Omental fat pad (tissue), 4 donors: ENCODE measurements at places on chromosomes 12 and 14. TPM values are rescaled to one million over a fixed set of nuclear protein-coding genes. Genes with fewer than 3 reads are reported as not detected.

Gene P2RX2
- 2.8 TPM for total RNA-seq

Gene KRT4
- not detected for total RNA-seq

Gene SAV1
- 37.7 TPM for total RNA-seq

Gene FAM181A
- not detected for total RNA-seq

Gene KLHL42
- total RNA-seq, result 24.0 TPM

Gene FSCB
- total RNA-seq, result 0.19 TPM

Gene OGFOD2
- total RNA-seq, result 4.8 TPM

Gene ERBB3
- total RNA-seq, result 7.6 TPM

Gene CIROP
- 0.25 TPM for total RNA-seq

Gene SLCO1A2
- total RNA-seq, result not detected

Gene SDS
- total RNA-seq, result 4.3 TPM

Gene TAS2R31
- total RNA-seq, result 4.3 TPM

Gene NFE2
- 2.6 TPM for total RNA-seq

Gene ISCA2
- total RNA-seq, result 7.0 TPM

DNA sequence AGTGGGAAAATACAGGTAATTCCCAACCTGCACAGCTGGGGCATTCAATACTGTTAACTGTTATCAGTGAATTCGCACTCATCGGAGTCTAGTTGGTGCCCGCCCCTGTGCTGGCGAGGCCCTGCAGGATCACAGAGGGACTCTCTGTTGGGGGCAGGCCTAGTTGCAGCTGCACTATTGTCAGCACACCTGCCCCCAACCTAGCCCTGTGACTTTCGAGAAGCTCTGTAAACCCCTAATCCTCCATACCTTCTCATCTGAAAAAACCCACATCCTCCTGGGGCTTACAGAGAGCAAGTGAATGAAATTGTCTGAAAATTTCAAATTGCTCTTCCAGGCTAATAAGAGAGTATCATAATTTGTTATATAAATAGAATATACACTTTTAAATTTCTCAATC lies 132.2 kb upstream of the NUDT4 start:
- no peak for DNase-seq

GRCh38 chr14:101862711-101863110 lies 101.2 kb downstream of the PPP2R5C start:
- DNase-seq, result no peak

DNA sequence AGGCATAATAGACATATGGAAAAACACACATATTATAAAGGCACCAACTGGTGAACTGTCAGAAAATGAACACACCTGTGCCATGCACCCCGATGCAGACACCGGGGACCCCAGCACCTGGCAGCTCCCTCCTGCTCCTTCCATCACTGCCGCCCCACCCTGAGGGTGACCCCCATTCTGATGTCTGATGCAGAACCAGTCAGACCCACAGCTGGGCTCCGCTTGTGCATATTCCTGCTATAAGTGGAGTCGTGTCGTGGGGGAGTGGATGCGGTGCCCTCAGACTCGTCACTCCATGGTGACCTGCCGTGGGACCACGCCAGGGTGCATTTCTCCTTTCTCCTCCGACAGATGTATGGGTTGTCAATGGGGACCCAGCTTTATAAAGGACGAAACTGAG lies 45.7 kb upstream of the MEG3 start:
- no peak for DNase-seq

DNA sequence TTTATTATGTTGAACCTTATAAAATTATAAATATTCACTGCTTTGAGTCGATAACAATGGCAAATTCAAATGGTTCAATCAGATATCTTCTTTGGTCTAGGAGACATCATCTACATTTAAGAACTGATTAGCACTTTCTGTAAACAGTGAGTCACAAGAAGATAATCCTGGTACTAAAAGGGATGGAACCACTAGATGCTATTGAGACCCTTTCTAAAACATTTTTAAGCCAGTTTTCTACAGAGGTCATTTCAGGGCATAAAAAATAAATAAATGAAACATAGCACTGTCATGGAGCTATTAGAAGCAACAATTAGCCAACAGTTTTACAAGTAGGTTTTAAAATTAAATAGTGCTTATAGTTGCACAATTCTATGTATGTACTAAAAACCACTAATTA lies 212.2 kb downstream of the DUSP6 start:
- no peak for DNase-seq

GRCh38 chr14:83994020-83994419 lies 1535.9 kb upstream of the FLRT2 start:
- no peak for DNase-seq

GRCh38 chr12:77553976-77554619 lies 276.6 kb upstream of the NAV3 start:
- DNase-seq, result no peak

GRCh38 chr14:20380681-20381080 lies 32.6 kb downstream of the TEP1 start:
- no peak for DNase-seq

GRCh38 chr14:58638231-58639197 lies 752 bp downstream of the DACT1 start:
- no peak for DNase-seq

DNA sequence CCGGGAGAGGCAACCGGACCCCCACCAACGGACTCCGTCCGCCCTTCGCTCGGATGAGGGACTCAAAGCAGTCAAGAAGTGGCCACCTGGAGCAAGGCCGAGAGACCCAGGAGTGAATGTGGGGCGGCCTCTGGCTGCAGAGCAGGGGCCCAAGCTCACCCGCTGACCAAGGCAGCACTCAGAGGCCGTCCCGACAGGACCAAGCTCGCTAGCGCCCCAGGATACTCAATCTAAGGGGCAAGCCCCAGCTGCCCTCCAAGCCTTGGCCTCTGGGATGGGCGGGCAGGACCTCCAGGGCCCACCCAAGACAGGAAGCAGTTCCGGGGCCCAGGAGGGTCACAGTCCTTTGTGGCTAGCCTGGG lies 936 bp downstream of the AKT1 start:
- no peak for DNase-seq

DNA sequence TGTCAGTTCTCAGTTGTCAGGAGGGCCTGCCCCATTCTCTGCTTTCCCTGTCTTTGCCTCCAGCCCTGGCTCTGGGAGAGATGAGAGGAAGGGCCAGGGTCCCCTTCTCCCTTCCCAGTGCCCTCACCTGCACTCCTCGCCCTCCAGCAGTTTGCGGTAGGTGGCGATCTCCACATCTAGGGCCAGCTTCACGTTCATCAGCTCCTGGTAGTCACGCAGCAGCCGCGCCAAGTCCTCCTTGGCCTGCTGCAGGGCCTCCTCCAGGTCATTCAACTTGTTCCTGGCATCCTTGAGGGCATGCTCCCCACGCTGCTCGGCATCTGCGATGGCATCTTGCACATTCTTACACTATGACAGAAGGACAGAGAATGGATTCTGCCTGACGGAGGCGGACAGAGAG lies 5.4 kb downstream of the KRT2 start:
- DNase-seq, result no peak

DNA sequence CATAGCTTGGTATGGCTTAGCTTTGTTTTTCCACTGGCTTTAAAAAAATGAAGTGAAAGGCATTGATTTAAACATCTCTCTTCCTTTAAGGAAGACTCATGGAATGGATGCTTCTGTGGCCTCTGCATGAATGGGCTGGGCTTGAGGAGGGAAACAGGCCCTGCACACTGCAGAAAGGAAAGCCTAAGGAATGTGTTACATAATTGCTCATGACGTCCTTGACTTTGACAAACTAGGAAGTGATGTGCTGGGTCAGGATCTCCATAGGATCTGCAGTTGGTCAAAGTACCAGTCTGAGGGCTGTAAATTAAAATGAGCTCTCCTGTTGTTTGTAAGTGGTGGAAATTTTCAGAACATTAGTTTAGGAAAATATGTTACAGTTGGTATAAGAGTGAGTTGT lies 12.7 kb downstream of the SAMD4A start:
- DNase-seq, result no peak

DNA sequence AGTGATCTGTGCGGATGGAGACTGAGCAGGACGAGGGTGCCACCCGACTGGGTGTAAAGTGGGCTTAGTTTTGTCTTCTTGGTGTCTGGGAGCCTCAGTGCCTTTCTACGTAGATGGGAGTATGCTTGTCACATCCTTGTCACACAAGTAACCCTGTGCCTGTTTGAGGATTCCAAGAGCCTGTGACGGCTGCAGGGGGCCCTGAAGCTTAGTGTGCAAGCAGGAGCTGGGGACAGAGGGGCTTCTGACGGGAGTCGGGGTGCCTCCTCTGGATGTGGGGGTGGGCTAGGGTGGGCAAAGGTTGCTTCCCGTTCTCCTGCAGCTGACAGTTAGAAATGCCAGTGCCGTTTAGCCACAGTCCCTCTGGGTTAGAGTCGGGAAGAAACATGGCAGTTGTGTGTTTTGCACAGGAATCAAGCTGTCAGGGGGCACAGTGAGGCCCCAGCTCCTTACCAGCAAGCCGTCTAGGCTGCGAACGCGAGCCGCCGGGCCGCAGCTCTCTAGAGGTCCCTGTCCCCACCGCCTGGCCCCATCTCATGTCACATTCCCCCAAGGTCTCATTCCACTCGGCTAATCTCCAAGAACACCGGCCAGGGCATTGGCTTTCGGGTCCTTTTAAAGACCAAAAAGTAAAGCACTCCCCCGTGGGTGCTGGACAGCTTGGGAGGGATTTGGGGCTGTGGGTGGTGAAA lies 7.0 kb downstream of the RTL1 start:
- DNase-seq, result peak; percentile 15

GRCh38 chr12:55885113-55885512 lies 42.4 kb upstream of the MMP19 start:
- DNase-seq, result no peak

DNA sequence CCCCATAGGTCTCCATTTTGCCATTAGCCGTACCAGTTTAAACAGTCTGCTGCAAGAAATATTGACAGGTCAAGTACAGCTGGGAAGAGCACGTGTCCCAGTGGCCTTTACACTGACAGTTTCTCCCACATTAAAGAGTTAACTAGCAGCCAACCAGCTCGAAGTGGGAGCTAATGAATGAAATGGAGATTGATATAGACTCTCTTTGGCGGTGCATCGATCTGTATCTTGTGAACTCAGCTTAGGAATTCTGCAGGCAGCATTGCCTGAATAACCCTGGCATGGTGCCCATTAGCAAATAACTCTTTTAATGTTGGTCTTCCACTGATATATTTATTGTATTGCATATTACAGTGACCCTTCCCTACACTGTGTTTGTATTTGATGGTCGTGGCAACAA lies 319.4 kb downstream of the EGLN3 start:
- DNase-seq, result no peak

DNA sequence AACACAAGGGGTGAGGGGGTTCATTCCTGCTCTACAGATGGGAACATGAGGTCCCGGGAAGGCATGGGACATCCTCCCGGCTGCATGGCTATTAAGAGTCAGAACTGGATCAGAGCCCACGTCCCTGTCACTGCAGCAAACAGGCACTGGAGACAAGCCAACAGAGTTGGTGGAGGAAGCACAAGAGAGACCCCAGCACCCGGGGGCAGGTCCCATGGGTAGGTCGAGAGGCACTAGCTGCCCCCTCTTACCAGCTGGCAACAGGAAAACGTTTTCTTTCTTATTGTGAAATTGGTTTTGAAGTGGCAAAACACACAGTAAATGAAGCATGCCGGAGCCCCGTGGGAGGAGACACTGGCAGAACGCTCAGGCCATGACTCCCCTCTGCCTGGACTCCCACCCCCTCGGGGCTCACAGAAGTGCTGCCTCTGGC lies 43.6 kb downstream of the SYNE3 start:
- no peak for DNase-seq

- DNase-seq, result no peak
Observed at GRCh38 chr14:106511006-106511799, 984.8 kb downstream of the TMEM121 start.

DNA sequence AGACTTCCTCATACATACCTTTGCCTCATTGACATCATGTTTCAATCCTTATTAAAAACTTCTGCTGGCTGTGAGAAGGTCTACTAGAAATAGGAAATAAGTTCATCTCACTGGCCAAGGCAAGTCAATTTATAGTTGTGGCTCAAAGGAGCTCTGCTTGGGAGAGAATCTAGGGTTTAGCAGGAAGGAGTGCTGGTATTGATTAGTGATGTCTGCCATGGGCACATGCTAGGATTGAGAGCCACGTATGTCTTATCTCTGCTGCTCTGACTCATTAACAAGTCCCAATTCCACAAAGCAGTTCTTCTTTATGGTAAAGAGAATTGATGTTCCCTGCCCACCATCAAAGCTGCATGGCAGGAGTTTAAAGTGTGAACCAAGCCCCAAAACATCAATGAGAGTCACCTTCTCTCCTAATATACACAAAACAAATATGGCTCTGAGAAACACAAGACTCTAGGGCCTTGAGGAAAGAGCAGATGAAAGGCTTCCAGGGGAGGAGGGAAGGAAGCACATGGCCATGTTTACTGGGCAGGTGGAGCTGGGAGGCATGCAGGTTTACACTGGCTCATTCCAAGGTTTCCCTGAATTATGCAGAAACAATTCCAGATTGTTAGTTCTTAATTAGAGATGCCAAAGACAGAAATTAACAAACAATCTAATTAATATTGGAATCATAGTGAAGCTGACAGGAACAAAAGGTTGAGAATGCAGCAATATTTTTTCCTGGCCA lies 931.9 kb upstream of the TMEM132C start:
- no peak for DNase-seq

DNA sequence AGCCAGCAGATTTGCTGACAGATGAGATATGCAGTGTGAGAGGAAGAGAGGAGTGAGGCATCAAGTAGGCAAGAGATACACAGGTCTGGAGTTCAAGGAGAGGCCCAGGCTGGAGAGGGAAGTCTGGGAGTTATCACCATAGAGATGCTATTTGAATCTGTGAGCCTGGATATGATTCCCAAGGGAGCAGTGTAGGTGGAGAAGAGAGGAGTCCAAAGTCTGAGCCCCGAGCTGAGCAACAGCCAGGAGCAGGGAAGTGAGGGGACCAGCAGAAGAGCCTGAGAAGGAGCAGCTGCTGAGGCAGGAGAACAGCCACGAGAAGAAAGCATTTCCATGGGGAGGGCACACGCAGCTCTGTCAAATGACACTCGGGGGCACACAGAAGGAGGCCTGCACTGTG lies 20.2 kb upstream of the NXPH4 start:
- no peak for DNase-seq

DNA sequence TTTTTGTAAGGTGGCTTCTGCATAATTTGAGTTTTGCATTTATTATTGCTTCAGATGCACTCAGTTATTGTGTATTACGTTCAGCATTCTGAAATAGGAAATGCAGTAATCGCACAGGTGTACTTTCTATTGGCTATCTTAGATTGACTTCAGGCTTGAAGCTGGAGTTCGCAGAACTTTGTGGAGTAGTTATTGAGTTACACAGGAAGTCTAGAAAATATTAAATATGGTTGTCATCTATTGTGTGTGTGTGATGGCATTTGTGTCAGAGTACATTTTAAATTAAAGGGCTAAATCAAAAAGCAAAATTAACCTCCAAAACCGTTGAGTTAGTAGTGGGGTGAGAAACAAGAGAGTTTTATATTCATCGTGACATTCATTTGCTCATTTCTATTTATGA lies 2.7 kb downstream of the ARID2 start:
- DNase-seq, result no peak

DNA sequence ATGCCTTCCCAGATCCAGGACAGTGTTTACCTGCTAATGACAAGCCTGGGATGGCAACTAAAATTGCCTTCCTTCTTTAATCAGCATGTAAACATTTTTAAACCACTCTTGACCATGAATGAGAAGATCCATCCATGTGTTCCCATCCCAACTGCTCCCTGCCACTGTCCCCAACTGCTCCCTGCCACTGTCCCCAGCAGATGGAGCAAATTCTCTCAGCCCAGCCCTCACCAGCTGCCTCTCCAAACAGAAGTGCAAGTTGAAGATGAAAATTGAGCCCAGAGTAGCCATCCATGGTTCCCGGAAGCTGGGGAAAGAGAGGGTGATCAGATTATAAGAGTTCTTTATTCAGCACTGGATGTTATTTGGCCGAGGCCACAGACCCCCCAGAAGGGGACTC lies 133.1 kb downstream of the SLC15A4 start:
- no peak for DNase-seq

- DNase-seq, result no peak
Observed at GRCh38 chr14:102750376-102750775, 26.9 kb upstream of the TRAF3 start.
